ENCODE measurements at places on chromosomes 6 and 20.

GRCh38 chr6:113281431-113281830 is 575.7 kb upstream of the MARCKS start:
- no peak for DNase-seq

DNA sequence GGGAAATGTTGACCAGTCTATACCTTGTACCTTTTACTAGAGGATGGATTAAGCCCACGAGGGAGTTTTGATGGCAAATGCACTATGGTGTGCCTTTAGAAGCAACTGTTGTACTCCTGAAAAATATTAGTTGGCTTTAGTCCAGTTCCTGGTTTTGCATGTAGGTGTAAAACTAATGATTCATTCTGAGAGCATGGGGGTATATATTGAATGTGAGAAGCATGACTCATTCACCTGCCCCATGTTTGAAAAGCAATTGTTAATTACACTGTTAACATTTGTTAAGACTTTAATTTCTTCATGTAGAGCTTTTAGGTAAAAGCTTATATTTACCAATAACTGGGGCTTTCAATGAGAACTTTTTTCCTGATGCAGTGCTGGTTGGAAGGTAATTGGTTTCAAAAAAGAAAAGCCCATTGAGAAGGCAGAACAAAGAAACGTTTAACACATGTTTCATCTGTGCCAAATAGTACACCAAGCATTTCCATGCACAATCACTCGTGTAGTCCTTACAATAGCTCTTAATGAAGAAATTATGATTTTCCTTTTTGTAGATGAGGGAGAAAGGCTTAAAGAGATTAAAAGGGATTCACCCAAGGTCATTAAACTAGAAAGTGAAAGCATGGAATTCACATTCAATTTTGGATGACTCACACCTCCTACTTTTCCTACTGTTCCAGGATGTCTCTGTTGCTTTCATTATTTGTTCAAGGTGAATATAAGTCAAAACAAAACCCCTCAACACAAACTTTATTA is 134.1 kb downstream of the CCDC170 start:
- no peak for DNase-seq

GRCh38 chr20:49352751-49353150 is 74.9 kb upstream of the ZNFX1 start:
- DNase-seq = no peak

DNA sequence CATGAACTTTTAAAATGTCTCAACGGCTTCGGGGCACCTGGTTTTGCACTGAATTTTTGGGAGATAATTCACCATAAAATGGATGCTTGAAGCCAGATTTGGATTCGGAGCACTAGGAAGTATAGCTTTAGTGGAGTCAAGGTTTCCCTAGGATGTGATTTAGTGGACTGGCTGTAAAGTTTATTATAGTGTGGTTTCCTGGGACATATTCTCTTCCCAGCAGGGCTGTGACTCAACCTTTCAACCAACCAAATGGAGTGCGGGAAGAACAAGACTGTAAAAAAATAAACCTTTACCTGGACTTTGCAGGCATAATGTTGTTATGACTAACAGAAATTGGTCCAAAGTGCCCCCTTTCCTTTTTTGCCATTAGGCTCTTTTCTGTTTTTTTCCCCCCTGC is 327.4 kb upstream of the MAN1A1 start:
- DNase-seq = no peak

- DNase-seq = no peak
Measured at GRCh38 chr6:24329451-24329850, 28.4 kb downstream of the DCDC2 start.

- no peak for DNase-seq
Measured at GRCh38 chr6:124560873-124561567, 401.2 kb upstream of the RNF217 start.

GRCh38 chr6:140463312-140463710 is 1088.9 kb upstream of the CITED2 start:
- DNase-seq = no peak

GRCh38 chr20:55058938-55059337 is 583.5 kb downstream of the DOK5 start:
- no peak for DNase-seq

DNA sequence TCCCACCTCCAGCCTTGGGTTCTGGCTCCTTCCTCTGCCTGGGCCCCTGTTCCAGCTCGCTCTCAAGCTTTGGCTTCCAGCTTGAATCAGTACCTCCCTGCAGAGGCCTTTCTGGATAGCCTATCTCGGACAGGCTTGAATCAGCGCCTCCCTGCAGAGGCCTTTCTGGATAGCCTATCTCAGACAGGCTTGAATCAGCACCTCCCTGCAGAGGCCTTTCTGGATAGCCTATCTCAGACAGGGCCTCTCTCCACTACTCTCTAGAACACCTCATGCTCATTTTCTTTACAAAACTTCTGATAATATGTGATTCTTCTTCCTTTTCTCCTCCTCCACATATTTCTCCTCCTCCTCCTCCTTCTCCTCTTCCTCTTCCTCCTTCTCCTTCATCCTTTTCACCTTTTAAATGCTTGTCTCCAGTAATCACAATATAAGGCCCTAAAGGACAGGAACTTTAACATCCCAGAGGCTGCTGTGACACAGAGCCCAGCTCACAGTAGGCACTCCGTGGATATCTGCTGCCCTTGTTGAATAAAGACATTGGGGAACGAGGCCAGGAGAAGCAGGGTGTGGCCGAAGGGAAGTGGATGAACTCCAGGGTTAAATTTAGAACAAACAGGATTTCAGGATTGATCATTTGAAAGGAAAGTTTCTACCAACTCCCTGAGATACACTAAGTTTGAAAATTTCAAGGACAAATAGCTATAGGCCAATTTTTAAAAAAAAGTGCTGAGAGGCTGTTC is 9.3 kb upstream of the RPS6KA2 start:
- no peak for DNase-seq

GRCh38 chr20:688809-689212 is 13.2 kb upstream of the SCRT2 start:
- DNase-seq = peak; percentile 95

All from neural progenitor cell (in vitro differentiated cells).